ENCODE measurements at places on chromosomes 13 and 19. TPM values are rescaled to one million over a fixed set of nuclear protein-coding genes. Genes with fewer than 3 reads are reported as not detected.

GRCh38 chr19:17314007-17314593 is 4.7 kb downstream of the DDA1 start:
- DNase-seq, result no peak

DNA sequence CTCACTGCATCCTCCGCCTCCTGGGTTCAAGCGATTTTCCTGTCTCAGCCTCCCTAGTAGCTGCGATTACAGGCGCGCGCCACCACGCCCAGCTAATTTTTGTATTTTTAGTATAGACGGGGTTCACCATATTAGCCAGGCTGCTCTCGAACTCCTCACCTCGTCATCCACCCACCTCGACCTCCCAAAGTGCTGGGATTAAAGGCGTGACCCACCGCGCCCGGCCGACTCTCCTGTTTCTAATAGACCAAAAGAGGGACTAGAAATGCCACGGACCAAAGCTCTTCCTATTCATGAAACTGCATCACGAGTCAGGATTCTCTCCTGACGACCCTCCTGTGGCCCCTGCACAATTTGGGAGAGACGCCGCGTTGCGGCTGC is 563 bp downstream of the ZNF43 start:
- no peak for DNase-seq

Gene LILRB2
- not detected for total RNA-seq

DNA sequence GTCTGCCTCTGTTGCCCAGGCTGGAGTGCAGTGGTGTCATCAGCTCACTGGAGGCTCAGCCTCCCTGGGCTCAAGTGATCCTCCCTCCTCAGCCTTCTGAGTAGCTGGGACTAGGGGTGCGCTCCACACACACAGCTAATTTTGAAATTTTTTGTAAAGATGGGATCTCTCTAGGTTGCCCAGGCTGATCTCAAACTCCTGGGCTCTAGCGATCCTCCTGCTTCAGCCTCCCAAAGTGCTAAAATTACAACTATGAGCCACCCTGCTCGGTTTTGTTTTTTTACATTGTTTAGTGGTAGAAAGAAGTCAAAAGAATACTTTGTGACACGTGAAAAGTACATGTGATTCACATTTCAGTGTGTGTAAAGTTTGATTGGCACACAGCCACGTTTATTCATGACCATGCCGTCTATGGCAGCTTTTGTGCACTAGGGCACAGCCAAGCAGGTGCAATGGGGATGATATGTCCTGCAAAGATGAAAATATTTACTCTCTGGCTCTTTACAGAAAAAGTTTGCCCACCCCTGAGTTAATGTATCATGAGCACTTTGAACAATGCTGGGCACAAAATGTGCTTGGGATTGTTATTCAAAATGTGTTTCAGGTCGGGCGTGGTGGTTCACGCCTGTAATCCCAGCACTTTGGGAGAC is 16.2 kb upstream of the NFIC start:
- DNase-seq, result peak; percentile 52

Gene ZNF763
- total RNA-seq, result 0.90 TPM

- no peak for DNase-seq
Observed at GRCh38 chr13:76489274-76489673, 396.9 kb downstream of the KCTD12 start.

DNA sequence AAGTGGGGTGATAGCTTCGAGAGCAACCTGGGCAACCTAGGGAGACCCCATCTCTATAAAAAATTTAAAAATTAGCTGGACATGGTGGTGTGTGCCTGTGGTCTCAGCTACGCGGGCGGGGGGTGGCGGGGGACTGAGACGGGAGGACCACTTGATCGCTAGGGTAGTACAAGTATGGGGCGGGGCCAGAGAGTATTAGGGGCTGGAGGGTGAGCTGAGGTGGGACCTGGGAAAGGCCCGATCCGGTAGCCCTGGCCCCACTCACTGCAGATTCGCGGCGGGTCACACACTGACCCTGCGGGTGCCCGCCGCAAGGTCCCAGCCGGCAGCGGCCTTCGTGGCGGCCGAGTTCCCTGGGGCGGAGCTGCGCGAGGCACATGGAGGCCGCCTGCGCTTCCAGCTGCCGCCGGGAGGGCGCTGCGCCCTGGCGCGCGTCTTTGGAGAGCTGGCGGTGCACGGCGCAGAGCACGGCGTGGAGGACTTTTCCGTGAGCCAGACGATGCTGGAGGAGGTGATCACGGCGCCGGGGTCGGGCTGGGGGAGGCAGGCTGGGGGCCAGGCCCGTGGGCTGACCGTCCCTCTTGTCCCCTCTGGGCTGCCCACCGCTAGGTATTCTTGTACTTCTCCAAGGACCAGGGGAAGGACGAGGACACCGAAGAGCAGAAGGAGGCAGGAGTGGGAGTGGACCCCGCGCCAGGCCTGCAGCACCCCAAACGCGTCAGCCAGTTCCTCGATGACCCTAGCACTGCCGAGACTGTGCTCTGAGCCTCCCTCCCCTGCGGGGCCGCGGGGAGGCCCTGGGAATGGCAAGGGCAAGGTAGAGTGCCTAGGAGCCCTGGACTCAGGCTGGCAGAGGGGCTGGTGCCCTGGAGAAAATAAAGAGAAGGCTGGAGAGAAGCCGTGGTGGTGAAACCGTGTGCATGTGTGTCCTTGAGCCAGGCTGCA is 2.0 kb upstream of the ARHGAP45 start:
- DNase-seq, result peak; percentile 68

DNA sequence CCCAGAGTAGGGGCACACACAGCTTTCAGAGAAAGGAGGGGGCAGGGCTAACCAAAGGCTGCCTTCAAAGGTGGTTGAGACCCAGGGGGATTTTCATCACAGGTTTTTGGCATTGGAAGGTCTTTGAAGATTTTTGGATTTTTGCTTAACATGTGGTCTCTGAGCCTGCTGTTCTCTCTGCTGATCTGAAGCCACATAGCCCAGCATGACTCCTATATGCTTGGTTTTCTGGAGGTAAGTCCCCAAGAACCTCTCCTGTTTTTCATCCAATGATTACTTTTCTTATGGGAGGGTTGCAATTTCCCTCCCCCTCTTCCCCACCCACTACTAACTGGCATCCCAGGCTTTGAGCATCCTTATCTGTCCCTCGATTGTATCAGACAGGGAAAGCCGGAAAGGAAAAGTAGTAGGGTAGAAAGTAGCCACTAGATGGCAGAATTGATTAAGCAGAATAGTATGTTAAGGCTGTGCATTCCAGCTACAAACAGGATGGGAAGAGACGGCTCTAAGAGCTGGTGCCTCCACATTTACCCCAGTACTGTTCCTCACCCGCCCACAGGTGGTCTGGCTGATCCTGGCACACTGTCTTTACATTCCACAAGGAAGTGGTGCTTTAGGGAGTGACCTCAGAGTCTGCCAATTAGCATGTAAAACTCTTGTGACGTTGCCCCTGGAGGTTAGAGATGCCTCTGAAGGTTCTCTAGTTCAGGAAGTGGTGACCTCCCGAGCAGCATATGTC is 218.9 kb upstream of the EDNRB start:
- peak; percentile 72 for DNase-seq

- no peak for DNase-seq
Observed at GRCh38 chr13:112638919-112639318, 50.9 kb upstream of the ATP11A start.

GRCh38 chr13:101941095-101941783 is 460.6 kb downstream of the FGF14 start:
- peak; percentile 2 for DNase-seq

DNA sequence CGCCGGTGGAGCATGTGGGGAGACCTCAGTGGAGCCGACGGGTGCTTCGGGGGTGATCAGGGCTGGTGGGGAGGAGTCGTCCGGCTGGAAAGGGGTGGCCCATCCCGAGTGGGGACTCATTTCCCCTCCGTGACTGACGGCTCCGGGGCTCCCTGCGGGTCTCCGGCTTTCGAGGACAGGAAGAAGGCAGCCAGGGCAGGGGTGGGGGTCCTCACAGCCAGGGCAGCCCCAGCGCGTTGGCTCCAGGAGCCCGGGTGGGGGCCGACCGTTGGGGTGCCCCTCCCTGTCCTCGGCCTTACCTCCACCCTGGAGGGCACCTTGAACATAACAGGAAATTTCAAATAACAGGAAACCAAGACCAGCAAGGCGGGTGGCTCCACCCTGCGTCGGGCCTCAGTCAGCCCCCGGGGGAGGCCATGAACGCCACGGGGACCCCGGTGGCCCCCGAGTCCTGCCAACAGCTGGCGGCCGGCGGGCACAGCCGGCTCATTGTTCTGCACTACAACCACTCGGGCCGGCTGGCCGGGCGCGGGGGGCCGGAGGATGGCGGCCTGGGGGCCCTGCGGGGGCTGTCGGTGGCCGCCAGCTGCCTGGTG is at the start of gene S1PR4:
TSS of gene S1PR4 (plus strand) at position 393 of the 596 bp plus-strand sequence. CDS start at position 417, 24 bp downstream.
- no peak for DNase-seq

Gene ZNF813
- total RNA-seq, result 6.1 TPM

Gene ARHGEF18
- total RNA-seq, result 12.4 TPM

- no peak for DNase-seq
Observed at GRCh38 chr19:15631817-15632216, 8.9 kb upstream of the CYP4F3 start.

- no peak for DNase-seq
Observed at GRCh38 chr13:25847635-25848626, 203.9 kb downstream of the SHISA2 start.

DNA sequence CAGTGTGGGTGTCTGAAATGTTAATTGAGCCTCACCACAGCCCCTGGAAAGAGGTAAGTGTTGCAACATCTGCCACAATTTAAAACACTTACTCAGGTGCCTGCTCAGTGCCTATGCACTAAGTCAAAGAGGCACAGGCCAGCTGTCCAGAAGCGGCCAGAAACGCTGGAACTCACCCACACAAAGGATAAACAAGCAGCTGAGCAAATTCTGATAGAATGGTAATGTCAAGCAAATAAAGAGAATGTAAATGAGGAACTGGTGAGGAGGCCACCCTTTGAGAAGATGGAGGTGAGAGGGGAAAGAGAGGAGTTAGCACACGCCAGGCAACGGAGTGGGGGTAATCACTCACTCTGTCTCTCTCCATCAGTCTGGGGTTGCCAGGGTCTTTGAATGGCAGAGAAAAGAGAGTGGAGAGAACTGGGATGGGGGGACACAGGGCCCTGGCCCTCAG is 67.7 kb upstream of the SERP2 start:
- DNase-seq, result peak; percentile 67

GRCh38 chr19:12494260-12494860 is 9.7 kb upstream of the ZNF709 start:
- no peak for DNase-seq

Gene GRIK5
- total RNA-seq, result not detected

- peak; percentile 59 for DNase-seq
Observed at GRCh38 chr13:93715866-93716265, 489.3 kb downstream of the GPC6 start.

DNA sequence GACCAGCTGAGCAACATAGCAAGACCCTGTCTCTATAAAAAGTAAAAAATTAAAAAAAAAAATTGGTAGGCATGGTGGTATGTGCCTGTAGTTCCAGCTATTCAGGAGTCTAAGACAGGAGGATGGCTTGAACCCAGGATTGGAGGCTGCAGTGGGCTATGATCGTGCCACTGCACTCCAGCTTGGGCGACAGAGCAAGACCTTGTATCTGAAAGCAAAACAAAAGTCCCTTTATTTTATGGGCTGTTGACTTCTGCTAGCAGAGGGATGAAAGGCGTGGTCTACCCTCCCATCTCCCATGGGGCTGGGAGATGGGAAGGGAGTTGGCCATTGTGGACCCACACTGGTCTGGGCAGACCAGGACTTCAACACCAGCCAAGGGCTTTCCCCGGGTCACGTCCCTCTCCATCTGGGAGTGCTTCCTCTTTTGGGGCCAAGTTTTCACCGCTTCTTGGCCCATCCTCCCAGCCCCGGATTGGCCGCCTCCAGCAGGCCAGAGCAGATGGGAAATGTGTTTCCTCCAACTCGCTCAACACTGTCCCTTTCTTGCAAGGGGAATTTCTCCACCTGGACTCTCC is 2.2 kb upstream of the TNFSF9 start:
- DNase-seq, result no peak

DNA sequence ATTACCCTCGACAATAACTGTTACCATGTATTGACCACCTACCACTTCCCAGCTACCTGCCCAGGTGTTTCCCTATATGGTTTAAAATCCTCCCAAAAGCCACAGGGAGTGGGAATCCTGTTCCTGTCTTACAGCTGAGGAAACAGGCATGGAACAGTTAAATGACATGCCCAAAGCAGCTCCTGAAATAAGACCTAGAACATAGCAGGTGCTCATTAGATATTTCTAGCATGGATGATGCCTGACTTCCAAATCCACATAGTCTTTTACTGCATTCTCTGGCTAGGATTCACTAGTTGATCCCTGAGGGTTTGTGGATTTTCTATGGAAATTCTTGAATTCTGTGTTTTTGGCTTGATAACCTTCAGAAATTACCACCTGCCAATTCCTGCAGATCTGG is 13.0 kb downstream of the KCNN4 start:
- no peak for DNase-seq

Gene SRRM5
- total RNA-seq, result not detected

Gene SERTM1
- total RNA-seq, result not detected

Gene CBLC
- not detected for total RNA-seq

Gene GDF15
- 10.3 TPM for total RNA-seq

GRCh38 chr13:19184176-19184575 is 2.6 kb upstream of the TUBA3C start:
- no peak for DNase-seq

DNA sequence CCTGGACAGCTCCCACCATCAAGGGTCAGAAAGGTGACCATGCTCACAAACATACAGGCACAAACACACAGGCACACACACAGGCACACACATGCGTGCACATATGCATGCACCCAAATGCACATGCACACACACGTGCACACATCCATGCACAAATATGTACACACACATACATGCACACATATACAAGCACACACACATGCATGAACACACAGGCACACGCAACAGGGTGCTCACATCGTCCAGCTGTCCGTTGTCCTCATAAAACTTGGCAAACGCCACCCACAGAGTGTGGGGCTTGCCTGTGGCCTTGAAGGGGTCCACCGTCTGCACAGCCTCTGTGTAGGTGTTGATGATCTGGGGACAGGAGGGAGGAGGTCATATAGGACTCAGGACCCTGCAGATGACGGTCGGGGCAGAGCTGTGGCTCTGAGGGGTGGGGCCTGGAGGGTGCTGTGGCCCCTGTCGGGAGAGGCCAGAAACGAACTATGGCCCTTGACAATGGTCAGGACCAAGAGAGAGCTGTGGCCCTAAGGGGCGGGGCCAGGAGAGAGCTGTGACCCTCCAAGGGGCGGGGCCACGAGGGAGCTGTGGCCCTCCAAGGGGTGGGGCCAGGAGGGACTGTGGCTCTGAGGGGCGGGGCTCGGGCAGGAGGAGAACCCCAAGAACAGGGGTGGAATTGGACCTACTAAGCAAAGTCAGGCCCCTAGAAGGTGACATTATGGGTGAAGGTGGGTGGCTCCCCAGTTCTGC is 6.2 kb downstream of the XAB2 start:
- DNase-seq, result no peak

- DNase-seq, result peak; percentile 30
Observed at GRCh38 chr13:87999240-87999700, 328.1 kb downstream of the SLITRK5 start.

- DNase-seq, result no peak
Observed at GRCh38 chr13:59477011-59477410, 686.7 kb downstream of the DIAPH3 start.

DNA sequence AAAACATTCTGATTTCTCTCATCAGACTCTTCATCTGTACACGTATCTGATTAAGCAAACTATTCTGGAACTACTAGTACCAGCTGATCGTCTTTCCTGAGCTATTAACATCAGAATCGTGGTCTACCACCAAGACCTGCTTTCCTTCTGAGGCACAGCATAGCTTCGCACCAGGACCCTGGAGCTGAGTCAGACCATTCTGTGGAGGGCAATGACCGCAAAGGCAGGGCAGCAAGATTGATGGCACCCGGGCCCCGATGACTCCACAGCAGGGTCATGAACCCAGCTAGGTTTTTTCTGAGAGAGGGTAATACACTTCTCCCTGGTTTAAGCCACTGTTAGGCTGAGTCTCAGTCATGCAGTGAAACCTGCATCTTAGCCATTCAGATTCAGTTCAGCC is 158.7 kb upstream of the GPR12 start:
- DNase-seq, result no peak

Gene LHB
- total RNA-seq, result not detected
